ENCODE measurements at places on chromosomes 7 and 10.

- DNase-seq = no peak
Measured at GRCh38 chr7:17608114-17608833, 309.8 kb downstream of the AHR start.

GRCh38 chr10:25522946-25523608, 348.3 kb downstream of the GPR158 start:
- DNase-seq = no peak

GRCh38 chr7:98265841-98266271, 13.8 kb upstream of the TECPR1 start:
- DNase-seq = no peak

- DNase-seq = no peak
Measured at GRCh38 chr10:10658172-10658785, 359.4 kb upstream of the CELF2 start.

- no peak for DNase-seq
Measured at GRCh38 chr10:98255146-98255877, 12.7 kb downstream of the LOXL4 start.

Data from hindlimb muscle (tissue), 1 donor.